Foreskin fibroblast (primary cell): ENCODE measurements at places on chromosomes 1 and 21.

GRCh38 chr1:82542766-82543165 lies 742.0 kb downstream of the ADGRL2 start:
- peak; percentile 29 for DNase-seq

DNA sequence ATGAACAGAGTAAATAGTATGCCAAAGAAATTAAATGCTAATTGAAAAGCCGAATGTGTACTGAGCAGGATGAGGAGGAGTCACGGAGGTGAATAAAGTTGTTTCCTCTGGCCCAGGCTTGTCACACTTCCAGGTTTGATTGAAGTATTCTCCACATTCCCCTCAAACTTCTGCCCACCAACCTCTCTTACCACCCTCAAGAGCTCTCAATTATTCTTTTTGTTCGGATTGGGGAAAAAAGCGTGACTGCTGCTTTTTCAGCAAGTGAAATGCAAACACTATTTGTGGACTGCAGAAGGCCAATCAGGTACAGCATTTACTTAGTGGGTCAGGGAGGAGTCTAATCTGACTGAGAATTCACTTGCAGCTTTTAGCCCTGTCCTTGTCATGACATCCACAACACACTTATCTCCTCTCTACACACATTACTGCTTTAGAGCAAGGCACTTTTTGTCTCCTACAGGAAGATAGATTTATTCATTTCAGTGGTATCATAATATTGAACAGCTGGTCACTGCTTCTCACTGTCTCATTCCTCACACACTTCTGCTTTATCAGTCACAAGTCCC lies 375.6 kb upstream of the PRMT6 start:
- peak; percentile 39 for DNase-seq

- no peak for DNase-seq
Observed at GRCh38 chr1:179247923-179248322, 18.4 kb upstream of the ABL2 start.

- no peak for DNase-seq
Observed at GRCh38 chr1:40341491-40342380, 24.6 kb upstream of the COL9A2 start.

DNA sequence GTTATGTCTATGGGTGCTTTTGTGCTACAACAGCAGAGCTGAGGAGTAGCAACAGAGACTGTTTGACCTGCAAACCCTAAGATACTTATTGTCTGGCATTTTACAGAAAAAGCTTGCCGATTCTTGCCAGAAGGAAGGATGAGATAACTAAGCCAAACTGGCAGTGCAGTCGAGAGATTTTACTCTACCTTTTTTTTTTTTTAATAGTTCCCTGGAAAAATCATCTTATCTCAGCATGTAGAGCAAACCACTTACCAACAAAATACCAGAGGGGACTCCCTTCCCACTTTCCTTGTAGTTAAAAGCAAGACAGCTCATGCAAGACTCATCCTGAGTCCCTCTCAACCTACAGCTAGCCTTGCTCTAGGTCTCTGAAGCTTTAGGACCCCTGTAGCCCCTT lies 132.9 kb downstream of the SYT2 start:
- DNase-seq = no peak

DNA sequence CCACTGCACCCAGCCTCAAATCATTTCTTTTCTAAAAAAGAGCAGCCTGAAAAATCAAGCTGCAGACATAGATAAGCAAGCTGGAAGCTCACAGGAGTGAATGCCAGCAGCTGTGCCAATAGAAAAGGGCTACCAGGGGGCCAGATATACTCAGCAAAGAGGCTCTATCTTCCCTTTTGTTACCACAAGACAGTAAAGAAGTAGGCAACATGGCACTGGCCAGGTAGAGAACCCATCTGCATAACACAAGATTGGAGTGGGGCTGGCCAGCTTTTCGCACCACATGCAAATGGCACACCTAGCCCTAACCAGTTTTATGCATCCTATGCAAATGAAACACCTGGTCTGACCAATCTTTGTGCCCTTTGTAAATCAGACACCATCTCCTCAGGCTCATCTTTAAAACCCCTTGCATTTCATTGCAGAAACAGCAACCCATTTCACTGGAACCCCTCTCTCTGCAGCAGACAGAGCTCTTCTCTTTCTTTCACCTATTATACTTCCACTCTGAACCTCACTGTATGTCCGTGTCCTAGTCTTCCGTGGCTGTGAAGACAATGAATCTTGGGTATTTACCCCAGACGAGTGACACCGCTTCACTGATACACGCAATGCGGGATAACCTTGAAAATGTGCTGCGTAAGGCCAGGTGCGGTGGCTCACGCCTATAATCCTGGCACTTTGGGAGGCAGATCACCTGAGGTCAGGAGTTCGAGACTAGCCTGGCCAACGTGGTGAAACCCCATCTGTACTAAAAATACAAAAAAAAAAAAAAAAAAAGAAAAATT lies 15.1 kb downstream of the CASP9 start:
- no peak for DNase-seq

- peak; percentile 25 for DNase-seq
Observed at GRCh38 chr1:38860454-38860795, 853 bp upstream of the RRAGC start.

DNA sequence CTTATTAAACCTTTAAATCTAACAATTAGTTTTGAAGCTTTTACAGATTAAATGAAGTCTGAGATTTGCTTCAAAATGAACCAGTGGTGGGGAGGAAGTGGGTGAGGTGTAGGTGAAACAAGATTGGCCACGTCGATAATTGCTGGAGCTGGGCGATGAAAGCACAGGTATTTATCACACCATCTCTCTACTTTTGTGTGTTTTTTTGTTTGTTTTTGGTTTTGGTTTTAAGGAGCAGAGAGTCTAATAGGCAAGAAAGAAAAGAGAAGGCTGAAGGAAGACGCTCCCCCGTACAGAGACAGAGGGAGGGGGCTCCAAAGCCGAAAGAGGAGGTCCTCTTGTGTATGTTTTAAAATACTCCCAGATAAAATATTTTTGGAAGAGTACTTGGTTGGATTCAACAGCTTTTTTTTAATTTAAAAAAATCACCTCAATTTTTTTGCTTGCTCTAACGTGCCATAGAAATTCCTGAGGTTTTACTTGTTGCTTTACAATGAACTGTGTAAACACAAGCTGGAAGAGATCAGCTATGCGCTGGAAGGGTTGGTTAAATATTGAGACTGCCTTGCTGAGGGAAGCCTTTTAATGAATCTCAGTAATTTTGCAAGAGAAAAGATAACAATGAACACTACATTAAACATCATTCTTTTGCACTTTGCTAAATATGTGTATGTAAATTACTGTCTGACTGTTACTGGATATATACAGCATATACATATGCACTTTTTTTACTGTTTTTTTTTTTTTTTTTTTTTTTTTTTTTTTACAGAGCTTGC lies 6.7 kb upstream of the LGALS8 start:
- peak; percentile 71 for DNase-seq

GRCh38 chr1:212455803-212456528 lies 23.2 kb downstream of the NENF start:
- DNase-seq = peak; percentile 93

DNA sequence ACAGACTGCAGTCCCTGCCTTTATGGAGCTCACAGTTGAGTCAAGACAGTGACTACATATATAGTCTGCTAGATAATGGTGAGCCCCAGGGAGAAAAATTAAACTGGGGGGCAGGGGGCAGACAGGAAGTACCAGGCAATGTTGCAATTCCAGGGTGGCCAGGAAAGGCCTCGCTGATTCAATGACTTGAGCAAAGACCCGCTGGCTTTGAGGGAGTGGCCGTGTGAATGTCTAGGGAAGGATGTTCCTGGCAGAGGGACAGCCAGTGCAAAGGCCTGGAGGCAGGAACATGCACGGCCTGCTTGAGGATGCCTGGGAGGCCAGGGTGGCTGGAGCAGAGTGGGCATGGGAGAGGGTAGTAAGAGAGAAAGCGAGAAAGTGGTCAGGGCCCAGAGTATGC lies 23.0 kb upstream of the EPHA8 start:
- DNase-seq = peak; percentile 4

- no peak for DNase-seq
Observed at GRCh38 chr1:152495066-152495675, 15.4 kb upstream of the LCE5A start.
